ENCODE measurements at places on chromosomes 11 and 22. TPM values are rescaled to one million over a fixed set of nuclear protein-coding genes. Genes with fewer than 3 reads are reported as not detected.

DNA sequence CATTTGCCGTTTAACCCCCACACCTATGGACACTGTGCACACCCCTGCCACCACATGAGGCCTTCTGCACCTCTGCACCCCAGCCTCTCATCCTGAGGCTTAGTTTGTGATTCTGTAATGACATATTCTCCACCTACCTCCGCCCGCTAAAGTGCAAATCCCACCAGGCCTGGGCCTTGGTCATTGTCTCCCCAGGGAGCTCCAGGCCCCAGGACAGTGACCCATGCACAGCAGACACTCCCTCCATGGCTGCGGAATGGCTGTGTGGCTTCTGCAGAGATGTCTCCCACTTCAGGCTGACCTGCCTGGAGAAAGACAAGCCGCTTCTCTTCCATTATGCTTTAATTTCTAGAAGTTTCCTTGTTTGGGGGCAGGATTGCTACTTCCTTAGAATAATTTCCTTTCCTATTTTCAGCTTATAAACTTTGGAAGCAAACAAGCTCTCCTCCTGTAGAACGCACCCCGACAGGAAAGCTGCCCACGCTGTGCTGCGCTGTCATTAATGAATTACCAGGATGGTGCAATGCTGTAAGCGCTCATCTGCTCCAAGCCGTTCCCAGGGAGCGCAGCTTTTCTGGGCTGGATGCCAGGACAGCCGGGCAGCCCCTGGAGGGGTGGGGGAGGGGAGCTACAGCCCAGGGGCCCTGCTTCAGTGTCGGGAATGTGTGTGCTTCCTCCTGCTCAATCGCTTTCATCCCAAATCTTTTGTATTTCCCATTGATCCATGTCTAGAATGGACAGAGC, 618.0 kb downstream of the BRD1 start:
- no peak for DNase-seq

DNA sequence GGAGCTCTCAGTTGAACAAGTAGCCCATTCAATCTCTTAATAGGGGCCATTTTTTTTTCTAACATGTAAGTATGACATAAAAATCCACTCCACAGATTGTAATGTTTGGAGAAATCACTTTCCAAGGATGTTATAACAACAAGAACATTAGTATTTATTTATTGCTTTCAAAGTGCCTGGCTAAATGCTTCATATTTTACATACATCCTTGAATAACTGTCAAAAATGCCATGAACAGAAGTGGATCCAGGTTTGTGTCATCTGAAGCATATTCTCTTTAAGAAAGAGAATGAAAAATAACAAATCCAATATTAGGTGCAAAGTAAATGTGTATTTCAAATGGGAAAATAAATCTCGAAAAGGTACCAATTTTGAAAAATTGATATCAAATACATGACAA, 344.0 kb upstream of the FAT3 start:
- DNase-seq = no peak

GRCh38 chr11:5712507-5712906, 22.9 kb downstream of the TRIM22 start:
- DNase-seq = no peak

- no peak for DNase-seq
Measured at GRCh38 chr22:37054056-37054395, 2.5 kb downstream of the KCTD17 start.

- no peak for DNase-seq
Measured at GRCh38 chr11:119344291-119345010, 2.1 kb downstream of the MFRP start.

DNA sequence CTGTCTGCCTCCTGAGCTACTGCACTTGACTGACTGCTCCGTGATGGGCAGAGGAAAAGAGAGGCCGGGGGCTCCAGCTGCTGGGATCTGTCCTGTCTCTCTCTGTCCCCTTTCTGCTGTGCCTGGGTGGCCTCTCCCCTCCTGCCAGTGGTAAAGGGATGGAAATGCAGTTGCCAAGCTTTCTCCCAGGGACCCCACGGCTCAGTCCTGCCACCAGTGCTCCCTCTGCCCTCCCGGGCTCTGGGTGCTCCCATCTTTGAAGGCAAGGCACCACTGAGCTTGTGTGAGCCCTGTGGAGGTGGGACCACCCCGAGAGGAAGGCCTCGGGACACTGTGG, 32.0 kb downstream of the NADSYN1 start:
- DNase-seq = no peak

GRCh38 chr11:134636071-134636470, 224.0 kb upstream of the B3GAT1 start:
- no peak for DNase-seq

The LRRC74B gene
- total RNA-seq = not detected

The SLC22A12 gene
- total RNA-seq = not detected

The RHOD gene
- 0.89 TPM for total RNA-seq

The KCNE3 gene
- total RNA-seq = not detected

The KCNJ11 gene
- 0.43 TPM for total RNA-seq
